ENCODE measurements at places on chromosomes 6 and 20. TPM values are rescaled to one million over a fixed set of nuclear protein-coding genes. Genes with fewer than 3 reads are reported as not detected.

- no peak for DNase-seq
Observed at GRCh38 chr6:41430875-41431274, 95.5 kb downstream of the NCR2 start.

- DNase-seq, result no peak
Observed at GRCh38 chr6:53926505-53926904, 131.7 kb downstream of the LRRC1 start.

DNA sequence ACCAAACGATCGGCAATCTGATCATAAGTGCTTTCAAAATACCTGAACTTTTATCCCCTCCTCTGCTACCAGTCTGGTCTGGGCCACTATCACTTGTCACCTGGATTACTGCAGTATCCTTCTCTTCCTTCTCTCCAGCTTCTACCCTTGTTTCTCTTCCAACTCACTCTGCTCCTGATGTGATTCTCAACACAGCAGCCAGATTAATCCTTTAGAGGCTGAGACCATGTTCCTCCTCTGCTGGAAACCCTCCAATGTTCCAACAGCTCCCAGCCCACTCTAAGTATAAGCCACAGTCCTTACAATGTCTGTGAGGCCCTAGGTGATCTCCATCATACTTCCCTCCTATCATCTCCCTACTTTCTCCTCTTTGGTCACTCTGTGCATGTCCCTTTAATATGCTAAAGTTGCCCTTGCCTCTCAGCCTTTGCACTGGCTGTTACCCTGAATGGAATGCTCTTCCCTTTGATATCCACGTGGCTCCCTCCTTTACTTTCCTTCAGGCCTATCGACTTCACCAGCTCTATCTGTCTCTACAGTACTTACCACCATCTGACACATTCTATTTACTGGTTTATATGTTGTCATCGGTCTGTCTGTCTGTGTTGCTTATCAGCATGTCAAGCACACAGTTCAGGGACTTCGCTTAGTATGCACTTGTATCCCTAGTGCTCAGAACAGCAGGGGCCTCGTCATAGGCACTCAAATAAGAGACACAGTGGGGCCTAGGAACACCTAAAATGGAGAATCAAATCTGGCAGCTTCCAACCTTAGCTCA, 35.0 kb upstream of the RNF24 start:
- DNase-seq, result no peak

GRCh38 chr6:121838842-121839241, 403.4 kb downstream of the GJA1 start:
- DNase-seq, result no peak

DNA sequence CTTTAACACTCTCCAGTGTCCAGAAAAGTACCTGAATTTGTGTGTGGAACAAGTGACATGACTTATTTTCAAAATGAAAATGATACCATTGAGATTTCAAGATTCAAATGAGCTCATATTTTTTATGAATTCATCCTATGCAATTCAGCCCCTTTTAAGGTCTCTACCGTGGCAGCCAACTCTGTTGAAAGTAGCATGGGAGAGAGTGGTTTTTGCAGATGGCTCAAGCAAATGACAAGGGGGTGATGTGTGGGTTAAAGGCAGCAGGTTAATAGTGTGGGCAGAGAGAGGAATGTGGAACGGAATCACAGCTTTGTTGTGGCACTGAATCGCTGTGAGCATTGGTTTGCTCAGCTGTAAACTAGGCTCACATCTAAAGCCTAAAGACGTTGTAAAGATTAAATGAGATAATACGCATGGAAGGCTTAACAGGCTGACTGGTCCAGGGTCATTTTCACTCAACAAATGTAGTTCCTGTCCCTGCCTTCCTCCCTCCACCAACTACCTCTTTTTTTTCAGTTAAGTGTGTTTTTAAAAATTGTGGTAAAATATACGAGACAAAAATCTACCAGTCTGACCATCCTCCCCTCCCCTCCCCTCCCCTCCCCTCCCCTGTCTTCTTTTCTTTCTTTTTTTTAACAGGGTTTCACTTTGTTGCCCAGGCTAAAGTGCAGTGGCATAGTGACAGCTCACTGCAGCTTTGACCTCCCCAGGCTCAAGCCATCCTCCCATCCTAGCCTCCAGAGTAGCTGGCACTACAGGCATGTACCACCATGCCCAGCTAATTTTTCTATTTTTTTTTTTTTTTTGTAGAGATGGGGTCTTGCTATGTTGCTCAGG, 114.7 kb upstream of the ZNF217 start:
- DNase-seq, result peak; percentile 16

DNA sequence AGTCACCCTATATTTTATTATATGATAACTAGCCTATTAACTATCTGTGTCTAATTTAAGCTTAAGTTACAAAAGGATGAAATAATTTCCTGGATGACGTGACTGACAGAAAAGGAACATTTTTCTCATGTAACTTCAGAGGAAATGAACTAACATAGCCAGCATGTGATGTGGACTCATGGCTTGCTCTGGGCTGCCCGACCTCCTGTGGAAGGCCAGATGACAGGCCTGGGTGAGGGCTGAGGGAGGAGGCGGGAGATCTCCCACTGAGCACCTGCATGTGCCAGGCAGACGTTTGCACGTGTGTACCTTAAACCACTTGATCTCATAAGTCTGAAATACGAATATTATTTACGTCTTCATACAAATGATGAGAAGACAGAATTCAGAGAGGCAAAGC, 321.1 kb downstream of the SYNE1 start:
- DNase-seq, result no peak

GRCh38 chr20:12627485-12627884, 381.3 kb upstream of the SPTLC3 start:
- DNase-seq, result no peak

DNA sequence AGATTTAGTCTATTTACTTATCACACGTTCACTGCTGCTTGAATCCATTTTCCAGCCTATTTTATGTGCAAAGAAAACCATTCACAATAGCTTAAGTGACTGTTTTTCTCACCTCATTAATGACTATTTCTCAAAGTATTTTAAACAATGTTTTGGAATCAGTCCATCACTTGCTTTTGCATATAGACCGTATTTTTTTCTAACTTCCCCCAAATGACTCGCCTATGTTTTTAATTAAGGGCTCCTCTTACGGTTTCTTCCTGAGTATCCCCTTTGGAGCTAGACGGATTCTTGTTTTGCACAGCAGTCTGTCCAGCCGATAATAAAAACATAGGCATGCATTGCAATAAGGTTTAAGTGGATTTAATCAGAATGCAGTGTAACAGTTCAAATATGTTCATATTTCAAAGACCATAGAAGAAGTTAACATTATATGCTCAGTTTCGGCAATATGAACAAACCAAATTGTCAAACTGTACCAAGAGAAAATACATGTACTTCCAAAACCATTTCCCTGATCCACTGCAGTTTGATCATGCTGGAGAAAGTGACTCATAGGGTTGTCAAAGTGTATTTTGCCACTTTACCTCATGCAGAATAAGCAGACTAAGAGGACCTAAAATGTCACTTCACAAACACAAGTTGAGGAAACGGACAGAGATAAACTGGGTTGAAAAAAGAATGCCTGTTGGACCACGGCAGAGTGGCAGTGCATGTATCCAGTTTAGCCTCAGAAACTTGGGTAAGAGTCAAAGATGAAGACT, 66.4 kb downstream of the HMGN3 start:
- DNase-seq, result no peak

DNA sequence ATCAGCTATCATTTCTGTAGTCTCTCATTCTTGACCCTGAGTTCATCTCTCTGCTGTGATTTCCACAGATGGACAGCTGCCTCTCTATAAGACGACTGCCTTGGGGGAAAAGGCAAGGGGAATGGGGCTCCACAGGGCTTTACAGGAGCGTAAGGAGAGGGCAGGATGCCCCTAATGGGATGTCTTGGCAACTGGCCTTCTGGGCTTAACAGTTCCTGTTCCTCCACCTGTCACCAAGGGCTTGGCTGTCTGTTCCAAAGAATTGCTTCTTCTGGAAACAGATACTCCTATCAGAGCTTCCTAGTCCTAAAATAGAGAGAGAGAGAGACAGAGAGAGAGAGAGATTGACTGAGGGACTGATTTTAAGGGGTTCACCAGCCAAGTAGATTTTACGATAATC, 181.9 kb downstream of the TMEM200A start:
- peak; percentile 5 for DNase-seq

DNA sequence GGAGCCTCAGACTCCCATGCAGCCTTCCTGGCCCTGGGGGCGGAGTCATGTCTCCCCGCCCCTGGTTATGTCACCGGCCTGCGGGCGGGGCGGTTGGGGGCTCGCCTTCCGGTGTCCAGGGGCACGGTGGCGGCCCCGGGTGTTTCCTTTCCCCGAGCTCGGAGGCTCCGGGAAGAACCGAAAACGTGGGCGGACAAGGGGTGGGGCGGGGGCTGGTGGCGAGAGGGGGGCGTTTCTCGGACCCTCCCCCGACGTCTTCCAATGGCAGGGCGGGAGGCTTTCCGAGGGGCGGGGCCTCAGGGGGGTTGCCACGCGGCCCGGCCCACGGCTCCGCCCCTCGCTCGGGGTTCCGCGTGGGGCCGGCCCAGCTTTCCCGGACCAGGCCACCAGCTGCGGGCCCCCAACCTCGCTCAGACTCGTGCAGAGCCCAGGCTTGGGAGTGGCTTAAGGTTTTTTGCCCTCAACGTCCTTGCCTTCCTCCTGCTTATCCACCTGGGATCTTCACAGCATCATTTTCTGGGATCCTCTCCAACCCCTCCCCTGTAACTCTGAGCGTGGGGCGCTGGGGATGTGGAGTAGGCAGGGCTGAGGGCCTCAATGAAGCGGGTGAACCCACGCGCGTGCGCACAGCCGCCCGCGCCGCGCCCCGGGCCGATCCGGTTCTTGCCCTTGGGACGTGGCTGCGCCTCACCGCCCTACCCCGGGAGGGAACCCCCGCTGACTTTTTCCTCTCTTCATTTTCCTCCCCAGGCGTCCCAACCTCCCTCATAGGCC, 2.1 kb upstream of the NRN1 start:
- DNase-seq, result peak; percentile 91

- no peak for DNase-seq
Observed at GRCh38 chr6:168156742-168157265, 77.8 kb upstream of the FRMD1 start.

DNA sequence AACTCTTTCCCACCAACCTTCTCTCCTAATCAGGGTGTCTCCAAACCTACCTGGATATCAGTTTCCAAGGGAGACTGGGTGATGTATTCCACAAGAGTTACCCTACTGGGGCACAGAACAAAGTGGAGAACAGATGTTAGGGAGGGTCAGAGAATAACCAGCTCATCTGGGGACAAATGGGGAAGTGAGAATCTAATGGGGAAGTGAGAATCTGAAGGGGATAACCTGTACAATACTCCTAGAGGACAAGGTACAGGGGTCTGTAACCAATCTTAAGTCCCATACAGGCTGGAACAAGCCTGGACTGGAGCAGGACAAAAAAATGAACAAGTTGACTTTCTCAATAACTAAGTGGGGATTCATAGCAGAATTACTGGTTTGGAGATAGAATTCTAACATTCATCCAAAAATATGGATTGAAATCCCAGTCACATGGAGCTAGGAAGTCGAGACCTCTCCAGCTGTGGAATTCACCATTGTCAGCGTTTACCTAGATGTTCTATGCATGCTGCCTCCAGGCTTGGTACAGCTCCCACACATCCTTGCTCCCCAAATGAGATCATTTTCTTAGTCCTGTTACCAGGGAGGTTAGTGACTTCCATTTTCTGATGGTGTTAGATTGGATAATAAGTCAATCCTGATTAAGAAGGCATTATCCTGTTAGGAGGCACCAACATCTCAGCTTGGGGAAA, 214.8 kb upstream of the MOCS1 start:
- DNase-seq, result no peak

DNA sequence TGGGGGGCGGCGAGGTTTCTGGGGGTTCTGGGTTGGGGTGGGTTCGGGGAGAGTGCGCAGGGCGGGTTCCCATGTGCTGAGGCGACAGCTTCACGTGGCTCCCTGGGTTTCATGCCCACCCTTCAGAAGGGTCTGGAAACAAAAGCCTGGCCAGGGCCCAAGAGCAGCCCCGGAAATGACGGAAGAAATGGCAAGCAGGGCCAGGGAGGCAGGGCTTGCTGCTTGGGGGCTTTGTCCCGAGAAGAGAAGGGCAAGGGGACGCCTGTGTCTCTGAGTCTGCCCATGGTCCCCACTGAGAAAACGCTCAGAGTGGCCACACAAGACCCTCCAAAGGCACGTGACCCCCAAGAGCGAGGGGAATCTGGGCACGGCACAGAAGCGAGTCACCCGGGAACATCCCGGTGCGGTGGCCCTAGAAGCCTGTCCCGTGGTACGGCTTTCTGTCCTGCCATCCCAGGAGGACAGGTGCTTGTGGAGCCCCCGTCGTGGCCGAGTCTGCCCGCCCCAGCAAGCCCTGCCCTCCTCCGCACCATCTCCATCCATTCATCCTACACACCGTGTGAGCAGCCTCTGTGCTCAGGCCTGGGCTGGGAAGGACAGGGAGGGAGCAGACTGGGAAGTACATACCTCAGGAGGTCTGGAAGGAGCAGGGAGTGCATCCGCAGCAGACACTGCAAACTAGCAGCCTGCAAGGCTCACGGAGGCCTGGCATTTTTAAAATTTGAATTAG, 9.0 kb downstream of the NPEPL1 start:
- DNase-seq, result no peak

DNA sequence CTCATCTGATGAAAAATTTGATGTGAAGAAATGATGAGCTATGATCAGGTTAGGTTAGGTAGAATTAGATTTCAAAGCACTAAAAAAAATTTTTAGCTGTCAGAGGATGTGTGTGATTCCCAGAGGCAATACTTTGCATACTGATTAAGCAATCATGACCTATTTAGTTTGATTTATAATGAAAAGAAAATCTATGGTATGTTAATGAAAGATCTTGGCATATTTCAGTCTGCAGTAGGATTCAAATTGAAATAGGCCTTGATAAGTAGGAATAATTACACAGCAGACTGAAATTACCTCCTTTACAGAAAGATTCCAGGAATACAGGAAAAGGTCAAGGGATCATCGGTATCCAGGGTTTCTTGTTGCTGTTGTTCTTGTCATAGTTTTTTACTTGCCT, 69.3 kb downstream of the HDDC2 start:
- DNase-seq, result no peak

GRCh38 chr20:1844325-1845162, 50.7 kb upstream of the SIRPA start:
- no peak for DNase-seq

Gene EYS
- total RNA-seq, result 0.03 TPM

Gene C20orf96
- 6.0 TPM for total RNA-seq

Gene HLA-DRA
- total RNA-seq, result 2.3 TPM

Gene LINC00237
- not detected for total RNA-seq

Gene HECA
- total RNA-seq, result 12.7 TPM

Gene RUNX2
- 0.09 TPM for total RNA-seq

Gene NOX3
- total RNA-seq, result not detected

Data from neural progenitor cell (in vitro differentiated cells).